ENCODE measurements at places on chromosomes 11 and 22.

GRCh38 chr11:103109818-103110388, 677 bp downstream of the DYNC2H1 start:
- DNase-seq: peak; percentile 9

DNA sequence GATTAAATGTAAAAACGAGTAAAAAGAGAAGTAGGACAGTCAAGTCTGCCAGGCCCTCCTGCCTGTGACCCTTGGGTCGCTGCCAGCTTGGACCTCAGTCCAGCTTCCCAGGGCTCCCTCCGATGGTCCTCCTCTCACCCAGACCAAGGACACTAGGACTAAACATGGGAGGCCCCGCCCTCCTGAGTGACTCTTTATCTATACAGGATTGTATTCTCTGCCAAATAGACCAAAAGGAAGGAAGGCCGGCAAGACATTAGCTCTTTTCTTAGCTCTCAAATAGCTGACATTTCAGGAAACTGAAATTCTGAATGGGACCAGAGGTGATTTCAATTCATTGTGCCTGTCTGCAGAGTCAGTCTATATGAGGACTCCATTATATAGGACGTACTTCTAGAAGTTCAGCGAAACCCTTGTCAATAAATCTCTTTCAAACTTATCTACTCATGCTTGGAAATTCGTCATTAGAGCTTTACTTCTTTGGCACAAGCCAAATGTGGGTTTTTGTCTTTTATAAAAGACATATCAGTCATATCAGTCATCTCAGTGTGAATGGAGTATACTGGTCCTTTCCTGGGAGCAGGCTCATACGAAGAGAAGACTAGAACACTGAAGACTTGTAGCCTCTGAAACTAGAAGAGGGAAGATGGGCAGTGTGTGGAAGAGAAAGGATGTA, 28.5 kb downstream of the ADORA2A start:
- no peak for DNase-seq

- no peak for DNase-seq
Observed at GRCh38 chr11:32137263-32137662, 46.4 kb downstream of the RCN1 start.

DNA sequence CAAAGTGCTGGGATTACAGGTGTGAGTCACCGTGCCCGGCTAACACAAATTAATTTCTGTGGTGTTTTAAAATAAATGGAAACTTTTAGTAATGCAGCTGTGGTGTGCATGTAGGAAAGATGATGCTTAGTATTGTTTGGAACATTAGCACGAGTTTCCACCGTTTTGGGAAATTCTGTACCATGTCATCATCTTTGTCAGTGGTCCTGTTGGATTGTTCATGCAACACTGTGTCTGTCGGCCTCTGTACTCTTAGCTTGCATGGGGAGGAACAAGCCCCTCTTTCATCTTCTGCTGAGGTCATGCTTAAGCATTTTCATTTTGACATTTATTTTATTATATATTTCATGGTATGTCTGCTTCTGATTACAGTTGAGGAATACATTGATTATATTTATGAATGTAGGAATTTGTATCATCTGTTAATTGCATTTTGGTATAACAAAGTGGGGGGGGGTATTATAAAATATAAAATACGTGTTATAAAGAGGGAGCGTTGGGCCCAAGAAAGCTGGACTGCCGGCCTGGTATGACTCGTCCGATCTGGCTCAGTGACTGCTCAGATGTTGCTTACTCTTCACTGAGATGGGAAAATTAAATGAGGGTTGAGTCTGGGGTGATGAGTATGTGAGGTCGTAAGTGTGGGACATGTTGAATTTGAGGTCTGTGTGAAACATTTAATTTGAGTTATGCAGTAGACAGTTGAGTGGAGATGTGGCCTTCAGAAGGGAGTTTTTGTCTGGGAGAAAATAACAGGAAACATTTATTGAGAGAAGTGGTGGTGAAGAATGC, 28.7 kb downstream of the CECR2 start:
- no peak for DNase-seq

DNA sequence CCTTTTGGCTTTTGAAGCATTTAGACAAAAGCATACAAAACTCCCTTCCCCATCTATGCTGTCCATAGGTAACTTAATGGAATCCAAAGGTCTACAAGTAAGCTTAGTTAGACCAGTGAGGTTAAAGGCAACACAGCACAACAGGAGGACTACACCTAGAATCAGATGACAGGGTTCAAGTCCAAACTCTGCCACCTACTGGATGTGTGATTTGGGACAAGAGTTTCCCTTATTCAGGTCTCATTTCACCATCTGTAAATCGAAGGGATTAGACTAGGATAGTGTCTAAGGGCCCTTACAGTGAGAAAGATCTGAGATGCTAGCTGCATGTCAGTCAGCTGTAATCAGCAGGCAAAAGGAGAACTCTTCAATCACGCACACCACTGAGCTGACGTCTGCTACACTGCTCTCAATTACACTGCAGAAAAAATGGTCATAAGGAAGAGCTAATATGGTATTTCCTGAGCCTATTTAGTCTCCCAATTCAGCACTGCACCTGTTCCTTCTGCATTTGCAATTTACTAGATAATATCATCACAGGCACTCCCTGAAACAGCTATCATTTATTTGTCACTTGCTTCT, 82.2 kb downstream of the SERGEF start:
- DNase-seq: no peak

DNA sequence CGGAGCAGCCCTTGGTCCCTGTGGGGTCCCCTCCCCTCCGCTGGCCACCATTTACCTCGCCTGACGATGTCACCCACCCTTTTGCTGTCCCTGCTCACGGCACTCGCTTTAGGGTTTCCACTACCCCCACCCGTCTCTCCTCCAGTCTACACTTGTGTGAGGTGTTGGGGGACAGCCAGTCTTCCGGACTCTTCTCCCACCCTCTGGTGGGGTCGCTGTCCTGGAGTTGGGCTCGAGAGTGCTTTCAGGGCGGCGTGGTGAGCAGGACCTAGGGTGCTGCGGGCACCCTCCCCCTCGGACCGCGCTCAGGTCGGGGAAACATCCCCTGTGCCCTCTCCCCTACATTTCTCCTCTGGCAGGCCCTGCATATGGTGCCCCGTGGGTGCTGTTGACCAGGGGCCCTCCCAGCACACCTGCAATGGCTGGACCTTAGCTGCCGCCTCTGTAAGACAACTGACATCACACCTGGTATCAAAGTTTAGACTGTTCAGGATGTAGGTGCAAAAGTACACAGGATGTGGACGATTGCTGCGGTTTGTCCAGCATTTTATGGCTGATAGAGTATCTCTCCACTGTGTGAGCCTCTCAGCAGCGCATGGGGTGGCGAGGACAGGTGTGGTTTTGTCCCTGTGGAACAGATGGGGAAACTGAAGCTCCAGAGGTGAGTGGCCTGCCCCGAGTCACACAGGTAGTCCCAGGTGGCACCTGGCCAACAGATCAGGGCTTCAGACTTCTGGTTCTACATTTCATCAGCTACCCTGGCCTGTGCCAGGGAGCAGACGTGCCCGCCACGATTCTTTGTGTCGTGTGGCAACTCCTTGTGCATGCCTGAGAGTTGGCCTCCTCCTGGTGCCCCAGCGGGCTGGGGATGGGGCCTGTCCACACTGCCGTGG, 1.2 kb downstream of the GRK2 start:
- no peak for DNase-seq

GRCh38 chr11:18223591-18224387, 12.8 kb downstream of the SAA4 start:
- DNase-seq: no peak

GRCh38 chr11:57562596-57562995, 4.9 kb downstream of the UBE2L6 start:
- DNase-seq: no peak

DNA sequence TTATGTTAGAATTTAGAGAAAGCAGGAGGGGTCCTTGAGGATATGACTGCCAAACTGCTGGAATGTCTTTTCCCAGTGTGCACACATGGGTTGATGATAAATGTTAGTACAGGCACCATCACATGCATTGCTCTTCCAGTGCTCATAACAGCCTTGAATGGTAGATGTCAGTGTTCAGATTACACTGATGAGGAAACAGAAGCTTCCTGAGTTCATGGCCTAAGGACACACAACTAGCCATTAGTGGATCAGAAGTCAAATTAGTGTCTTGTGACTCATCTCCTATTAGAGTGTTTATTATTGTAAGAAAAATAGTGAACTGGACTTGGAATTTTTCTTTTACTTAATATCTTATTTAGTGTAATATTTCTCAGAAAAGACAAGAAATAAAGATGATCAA, 241.5 kb downstream of the DDX10 start:
- no peak for DNase-seq

Data from stimulated activated naive CD8-positive, alpha-beta T cell treated with anti-CD3 and anti-CD28 coated beads, Interleukin-15, Interleukin-2, amounts not matched to agents 100 U/mL and 50 U/mL, for 24 hours (primary cell).